Fibroblast of skin of back (primary cell): ENCODE measurements at places on chromosomes 6 and 20.

DNA sequence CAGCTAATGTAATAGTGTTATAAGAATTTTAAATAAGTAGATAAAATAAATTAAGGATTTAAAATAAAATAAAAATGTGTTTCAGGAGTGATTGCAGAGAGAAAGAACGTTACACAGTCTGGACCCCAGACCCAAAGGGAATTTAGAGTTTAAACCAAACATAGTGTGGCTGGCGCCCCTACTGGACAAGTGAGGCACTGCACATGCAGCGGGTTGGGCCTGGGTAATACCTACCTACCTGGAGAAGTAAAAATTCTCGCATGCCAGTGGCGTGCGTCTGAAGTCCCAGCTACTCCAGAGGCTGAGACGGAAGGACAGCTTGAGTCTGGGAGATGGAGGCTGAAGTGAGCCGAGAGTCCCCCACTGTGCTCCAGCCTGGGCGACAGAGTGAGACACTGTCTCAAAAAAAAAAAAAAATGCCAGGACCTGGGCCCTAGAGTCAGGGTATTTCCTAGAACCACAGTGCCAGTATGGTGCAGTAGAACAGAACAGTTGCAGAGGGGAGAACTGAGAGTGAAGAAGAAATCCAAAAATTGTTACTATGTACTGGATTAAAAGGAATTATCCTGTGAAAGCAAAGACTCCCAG is 71.4 kb upstream of the TCF21 start:
- no peak for DNase-seq

DNA sequence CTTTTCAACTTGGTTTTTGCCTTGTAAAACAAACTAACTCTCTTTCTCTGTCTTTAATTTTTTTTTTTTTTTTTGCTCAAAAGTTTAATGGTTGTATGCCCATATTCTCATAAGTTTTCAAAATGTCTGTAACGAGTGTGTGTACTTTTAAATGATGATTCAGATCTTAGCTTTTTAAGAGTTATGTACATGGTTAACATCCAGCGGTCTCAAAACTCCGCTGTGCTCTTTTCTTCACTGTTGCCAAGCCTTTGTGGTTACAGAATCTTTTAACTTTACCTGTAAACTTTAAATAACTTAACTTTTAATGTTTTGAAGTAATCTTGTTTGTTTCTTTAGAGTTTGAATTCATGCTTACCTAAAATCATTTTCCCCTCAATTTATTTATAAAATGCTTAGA is 133.0 kb downstream of the SAMD5 start:
- DNase-seq, result no peak

DNA sequence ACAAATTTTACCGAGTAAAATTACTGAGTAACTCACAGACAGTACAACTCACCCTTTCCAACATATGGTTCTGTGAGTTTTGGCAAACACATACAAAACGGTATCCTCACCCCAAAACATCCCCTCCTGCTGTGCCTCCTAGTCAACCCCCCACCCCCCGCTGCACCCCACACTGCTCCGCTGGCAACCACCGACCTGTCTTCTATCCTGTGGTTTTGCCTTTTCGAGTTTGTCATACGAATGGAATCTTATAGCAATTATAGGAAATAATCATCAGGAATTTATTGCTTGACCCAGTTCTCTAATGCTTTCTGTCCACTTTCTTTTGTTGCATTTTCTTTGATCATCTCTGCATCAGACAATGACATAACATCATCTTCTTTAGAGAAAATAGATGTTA is 312.3 kb downstream of the KIF16B start:
- peak; percentile 70 for DNase-seq

DNA sequence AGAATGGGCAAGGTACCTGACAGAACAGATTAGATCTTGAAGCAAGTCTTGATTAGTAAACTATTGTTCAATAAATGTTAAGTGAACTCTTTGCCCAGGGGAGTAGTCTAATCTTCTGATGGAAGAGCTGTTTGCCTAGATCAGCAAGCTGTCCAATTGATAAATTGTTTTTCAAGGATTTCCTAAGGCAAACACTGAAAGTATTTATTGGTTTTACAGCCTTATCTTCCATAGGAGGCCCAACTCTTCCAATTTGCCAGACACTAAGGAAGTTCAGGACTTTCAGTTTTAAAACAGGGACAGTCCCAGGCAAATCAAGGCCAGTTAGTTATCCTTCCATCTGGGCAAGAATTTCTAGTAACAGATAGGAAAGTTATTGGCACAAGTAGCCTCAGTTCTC is 1.8 kb upstream of the C6orf163 start:
- no peak for DNase-seq

DNA sequence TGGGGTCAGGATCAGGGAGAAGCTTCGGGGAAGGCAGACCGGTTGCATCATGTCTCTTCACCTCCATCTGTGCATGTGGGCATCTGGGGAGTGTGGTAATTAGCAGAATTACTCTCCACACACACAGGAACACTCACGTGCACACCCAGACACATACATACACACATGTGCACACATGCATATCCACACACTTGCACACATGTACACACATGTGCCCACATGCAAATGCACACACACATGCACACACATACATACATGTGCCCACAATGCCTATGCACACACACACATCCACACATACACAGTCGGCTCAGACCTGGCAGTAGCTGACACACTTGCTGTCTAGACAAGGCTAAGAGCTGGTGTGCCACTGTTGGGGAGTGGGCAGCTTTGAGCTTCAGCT is 212.3 kb upstream of the PMEPA1 start:
- no peak for DNase-seq

GRCh38 chr6:35673755-35674154 is 15.0 kb downstream of the FKBP5 start:
- DNase-seq, result no peak

- no peak for DNase-seq
These were observed 36.3 kb upstream of the CST5 start for GRCh38 chr20:23915844-23916243.

DNA sequence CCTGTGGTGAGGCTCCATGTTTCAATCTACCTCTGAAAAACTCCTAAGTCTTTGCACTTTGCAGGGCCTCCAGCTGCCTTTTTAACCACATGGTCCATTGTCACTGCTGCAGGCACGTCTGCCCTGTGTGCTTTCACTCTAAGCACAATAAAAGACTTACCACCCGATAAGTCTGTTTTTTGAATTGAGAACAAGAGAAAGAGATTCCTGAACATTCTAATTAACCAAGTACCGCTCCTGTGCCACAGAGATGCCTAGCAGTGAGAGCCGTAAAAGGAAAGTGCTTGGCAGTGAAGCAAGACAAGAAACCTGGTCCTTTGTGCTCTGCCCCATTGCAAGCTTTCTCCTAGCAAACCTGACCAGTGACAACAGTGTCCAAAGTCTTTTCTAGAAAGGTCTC is 487.6 kb upstream of the FLRT3 start:
- DNase-seq, result no peak

DNA sequence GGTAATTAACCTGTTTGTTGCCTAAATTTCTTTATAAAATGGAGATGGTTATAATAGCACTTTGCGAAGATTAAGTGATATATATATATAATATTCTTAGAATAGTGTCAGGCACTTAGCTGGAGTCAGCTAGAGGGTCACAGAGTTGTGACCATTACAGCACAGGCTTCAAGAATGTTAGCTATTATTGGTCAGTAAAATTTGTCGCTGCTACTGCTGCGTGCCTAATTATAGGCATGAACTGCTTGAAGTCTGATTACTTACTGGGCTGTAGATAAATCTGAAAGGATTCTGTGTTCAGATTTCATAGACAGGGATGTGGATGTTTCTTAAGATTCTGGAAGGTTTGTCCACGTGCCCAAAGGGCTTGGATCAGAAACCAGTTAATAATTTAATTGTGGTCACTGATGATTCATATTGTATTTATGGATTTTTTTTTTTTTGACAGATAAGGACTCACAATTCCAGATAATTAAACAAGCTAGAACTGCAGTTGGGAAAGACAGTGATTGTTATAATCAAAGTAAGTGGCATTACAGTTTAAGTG is 4.7 kb downstream of the SNRNP48 start:
- DNase-seq, result no peak

DNA sequence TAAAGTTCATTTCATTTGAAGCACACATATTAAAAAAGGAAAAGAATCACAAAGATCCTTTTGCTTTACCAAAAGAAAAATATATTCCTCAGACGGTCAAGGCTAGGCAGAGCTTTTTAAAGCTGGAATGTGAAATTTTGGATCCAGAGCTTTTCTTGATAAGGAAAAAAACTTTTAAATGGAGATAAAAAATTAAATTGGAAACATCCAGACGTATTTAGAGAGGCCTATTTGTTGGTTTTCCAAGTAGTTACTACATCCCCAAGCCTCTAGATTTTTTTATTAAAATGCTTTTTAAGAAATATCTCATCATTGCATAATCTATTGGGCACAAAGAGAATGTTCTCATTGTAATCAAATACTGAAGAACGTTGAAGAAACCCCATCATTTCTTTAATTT is 385.7 kb upstream of the CITED2 start:
- no peak for DNase-seq

DNA sequence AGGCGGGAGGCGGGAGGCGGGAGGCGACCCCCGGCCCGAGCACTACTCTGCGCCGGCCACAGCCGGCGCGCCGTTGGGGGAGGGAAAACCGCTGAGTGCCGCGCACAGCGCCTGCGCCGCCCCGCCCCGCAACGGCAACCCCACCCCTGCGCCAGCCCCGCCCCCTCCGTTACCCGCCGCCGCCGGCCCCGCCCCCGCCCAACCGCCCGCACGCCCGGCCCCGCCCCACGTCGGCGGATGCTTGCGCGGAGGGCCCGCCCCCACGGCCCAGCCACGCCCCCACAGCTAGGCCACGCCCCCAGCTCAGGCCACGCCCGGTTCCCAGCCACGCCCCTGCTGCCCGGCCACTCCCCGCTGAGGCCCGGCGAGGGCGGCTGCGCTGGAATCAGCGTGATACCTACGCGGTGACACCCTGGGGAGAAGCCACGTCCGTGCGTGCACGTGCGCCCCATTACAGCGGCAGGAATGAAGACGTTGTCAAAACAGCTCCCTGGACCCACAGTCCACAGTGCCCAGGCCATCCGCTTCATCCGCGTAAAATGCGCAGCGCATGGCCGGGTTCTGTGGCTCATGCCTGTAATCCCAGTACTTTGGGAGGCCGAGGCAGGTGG is at the start of gene TCFL5:
Gene TCFL5 (minus strand): TSS at position 97 of the 611 bp plus-strand sequence. CDS start 152 bp downstream, outside the sequence.
- DNase-seq, result peak; percentile 70

DNA sequence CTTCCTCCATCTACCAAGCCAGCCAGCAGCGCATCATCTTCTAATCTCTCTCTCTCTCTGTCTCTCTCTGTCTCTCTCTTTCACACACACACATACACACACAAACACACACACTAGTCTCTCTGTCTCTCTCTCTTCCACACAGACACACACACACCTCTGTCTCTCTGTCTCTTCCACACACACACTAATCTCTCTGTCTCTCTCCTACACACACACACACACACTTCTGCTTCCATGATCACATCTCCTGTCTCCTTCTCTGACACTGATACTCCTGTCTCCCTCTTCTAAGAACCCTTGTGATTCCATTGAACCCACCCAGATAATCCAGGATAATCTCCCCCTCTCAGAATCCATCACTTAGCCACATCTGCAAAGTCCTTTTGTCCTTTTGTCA is 181.3 kb downstream of the NFATC2 start:
- DNase-seq, result no peak

- peak; percentile 91 for DNase-seq
These were observed 368.9 kb upstream of the JARID2 start for GRCh38 chr6:14876778-14877613.

- peak; percentile 5 for DNase-seq
These were observed 688.6 kb downstream of the TENT5A start for GRCh38 chr6:81063891-81064290.

DNA sequence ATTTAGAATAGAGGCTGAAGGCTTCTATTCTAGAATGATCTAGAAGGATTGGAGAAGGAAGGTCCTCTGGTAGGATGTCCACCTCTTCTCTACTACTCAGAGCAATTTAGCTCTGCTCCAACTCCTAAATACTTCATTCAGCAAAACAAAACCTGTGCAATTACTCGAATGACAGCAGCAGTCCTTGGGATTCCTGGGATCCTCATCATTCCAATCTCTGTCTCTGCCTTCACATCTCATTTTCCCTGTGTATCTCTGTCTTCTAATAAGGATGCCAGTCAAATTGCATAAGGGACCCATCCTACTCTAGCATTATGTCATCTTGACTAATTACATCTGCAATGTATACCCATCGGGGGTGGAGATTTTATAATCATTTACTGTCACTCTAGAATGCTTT is 5.5 kb upstream of the AIG1 start:
- DNase-seq, result no peak

GRCh38 chr20:37759761-37760209 is 66.0 kb downstream of the CTNNBL1 start:
- DNase-seq, result no peak

- no peak for DNase-seq
These were observed 15.4 kb downstream of the SOD2 start for GRCh38 chr6:159677506-159678165.

- no peak for DNase-seq
These were observed 32.6 kb downstream of the MYT1 start for GRCh38 chr20:64196847-64197306.

DNA sequence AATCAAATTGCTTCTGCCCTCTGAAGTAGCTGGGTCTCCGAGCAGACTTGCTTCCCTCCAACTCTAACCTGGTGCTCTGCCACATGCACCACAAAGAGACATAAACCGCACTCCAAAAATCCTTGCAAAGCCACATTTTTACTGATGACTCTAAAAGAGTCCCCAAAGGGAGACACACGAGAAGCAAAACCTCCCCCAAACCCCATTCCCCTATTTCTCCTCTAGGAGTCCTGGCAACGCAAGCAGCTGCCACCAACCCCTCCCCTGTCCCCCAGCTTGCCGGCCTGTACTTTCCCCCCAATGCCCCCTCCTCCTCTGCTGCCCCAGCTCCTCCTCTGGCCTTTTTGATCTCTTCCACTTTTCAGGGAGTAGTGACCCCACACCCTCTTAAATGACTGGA is 180.1 kb upstream of the ARID1B start:
- no peak for DNase-seq

DNA sequence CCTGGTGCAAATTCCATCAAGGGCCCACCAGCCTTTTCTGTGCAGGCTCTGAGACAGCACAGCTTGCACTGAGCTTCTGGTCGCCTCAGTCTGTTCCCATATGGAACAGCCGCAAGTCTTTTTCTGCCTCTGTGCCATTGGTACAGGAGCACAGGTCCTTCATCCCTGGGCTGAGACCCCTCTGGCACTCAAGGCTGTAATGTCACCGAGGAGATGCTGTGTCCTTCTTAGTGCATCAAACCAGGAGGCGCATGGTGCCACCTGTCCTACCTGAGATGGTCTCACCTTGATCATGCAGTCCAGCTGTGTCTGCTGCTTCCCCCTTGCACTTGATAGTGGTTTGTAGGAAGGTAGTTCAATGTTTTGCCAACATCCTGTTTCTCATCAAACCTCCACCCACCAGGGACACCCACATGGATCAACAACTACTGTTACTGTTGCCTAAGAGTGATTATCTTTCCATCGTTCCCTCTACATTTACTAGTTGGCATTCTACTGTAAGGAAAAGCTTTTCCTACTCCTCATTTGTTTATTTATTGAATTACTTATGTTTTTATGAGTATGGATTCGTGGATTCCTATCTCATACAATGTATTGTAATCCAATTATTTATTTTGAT is 29.0 kb downstream of the FAM50B start:
- DNase-seq, result no peak

GRCh38 chr20:62342910-62343309 is 24.2 kb downstream of the LAMA5 start:
- no peak for DNase-seq
